ENCODE measurements at places on chromosomes 6 and 20.
A peak's percentile ranks its signal among the peaks of the same experiment; 100 is the strongest.

- peak; percentile 65 for DNase-seq
Measured at GRCh38 chr6:161373905-161374451, 100.1 kb upstream of the AGPAT4 start.

- DNase-seq, result no peak
Measured at GRCh38 chr20:36591281-36591680, 14.3 kb upstream of the RAB5IF start.

GRCh38 chr20:13610184-13610583 lies 28.5 kb downstream of the TASP1 start:
- no peak for DNase-seq

- no peak for DNase-seq
Measured at GRCh38 chr20:14951707-14952418, 614.5 kb upstream of the FLRT3 start.

- no peak for DNase-seq
Measured at GRCh38 chr6:163099621-163100171, 314.8 kb upstream of the QKI start.

DNA sequence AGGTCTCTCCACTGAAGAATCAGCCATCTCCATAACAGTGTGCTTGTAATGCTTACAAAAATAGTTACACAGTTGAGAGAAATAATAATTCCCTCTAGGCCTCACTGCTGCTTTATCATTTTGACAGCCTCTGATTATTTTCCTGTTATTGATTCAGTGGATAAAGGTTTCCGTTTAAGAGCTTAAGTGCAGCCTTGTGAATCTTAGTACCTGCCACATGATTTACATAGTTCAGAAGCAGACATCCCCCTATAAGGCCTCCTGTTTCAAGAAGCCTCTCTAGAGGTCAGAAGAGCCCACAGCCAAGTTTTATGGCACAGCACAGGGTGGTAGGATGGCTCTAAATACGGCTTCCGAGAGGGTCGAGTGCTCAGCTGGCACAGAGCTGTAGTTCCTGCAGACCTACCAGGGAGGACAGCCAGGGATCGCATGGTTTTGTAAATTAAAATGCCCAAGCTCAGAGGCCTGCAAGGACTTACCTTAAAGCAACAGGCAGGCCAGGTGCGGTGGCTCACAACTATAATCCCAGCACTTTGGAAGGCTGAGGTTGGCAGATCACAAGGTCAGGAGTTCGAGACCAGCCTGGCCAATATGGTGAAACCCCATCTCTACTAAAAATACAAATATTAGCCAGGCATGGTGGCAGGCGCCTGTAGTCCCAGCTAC lies 17.6 kb upstream of the PYGB start:
- DNase-seq, result no peak

- no peak for DNase-seq
Measured at GRCh38 chr6:64815718-64816117, 891.3 kb downstream of the EYS start.

- DNase-seq, result no peak
Measured at GRCh38 chr6:32794510-32794909, 22.3 kb downstream of the HLA-DOB start.

DNA sequence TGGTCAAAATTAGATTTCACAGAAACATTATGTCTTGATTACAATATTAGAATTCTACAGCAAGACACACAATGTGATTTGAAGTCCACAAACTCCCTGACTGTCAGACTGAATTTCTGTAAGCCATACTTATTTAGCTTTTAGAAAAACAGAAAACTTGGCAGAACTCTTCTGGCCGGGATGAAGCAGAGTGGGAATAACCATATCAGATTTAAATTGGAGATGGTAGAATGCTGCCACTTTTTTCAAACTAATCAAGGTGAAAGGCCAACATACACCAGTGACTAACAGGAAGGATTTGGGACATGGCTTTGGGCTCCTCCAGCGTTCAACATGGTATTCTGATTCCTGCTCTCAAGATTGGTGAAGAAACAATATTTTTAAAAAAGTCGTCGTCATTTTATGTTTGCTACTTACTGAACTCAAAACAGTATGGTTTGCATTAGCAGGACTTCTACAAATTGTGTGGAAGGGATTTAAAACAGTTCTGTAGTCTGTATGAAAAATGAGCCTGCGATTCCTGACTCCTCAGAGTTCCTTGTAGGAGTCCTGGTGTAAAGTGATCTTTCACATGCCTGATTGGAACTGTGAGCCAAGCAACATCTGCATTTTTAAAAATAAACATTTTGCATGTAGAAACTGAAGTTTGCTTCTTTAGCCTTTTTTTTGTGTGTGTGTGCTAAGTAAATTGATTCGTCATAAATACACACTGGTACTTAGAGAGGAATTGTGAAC lies 297.9 kb upstream of the SOX4 start:
- DNase-seq, result no peak

DNA sequence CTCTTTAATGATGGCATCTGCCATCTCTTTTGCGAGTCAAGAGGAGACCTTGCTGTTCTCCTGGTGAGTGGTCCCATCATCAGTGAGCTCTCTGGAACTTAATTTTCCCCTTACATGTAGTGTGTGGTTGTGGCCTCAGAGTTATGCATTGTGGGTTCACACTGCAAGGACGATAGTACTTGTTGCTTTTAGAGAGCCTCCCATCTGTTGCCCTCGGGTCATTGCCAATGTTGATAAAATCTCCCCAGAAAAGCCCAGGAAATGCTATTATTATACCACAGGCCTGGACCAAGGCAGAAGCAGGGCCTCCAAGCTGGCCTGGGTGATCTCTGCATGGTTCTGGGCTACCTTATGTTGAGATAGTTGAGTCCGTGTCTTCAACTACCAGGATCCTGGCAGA lies 241.6 kb downstream of the BMP7 start:
- DNase-seq, result no peak

DNA sequence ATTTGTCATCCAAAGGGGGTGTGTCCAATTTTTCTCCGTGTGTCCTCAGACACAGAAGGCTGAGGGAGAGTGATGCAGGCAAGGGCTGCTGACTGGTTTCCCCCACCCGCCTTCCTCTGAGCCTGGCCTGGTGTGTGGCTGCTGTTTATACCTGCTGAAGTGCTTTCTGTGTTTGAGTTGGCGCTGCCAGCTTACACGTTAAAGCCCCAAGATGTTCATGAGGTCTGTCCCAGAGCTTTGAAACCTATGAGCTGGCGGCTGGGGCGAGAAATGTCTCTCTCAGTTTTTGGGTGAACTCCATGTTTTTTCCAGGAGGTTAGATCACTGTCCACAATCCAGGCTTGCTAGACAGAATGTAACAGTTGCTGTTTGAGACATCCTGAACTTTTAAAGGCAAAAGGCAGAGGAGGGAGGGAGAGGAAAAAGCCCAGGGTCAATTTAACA lies 69.0 kb upstream of the CCN2 start:
- DNase-seq, result no peak

GRCh38 chr20:36573798-36574365 lies 485 bp downstream of the TGIF2 start:
- DNase-seq, result peak; percentile 45

DNA sequence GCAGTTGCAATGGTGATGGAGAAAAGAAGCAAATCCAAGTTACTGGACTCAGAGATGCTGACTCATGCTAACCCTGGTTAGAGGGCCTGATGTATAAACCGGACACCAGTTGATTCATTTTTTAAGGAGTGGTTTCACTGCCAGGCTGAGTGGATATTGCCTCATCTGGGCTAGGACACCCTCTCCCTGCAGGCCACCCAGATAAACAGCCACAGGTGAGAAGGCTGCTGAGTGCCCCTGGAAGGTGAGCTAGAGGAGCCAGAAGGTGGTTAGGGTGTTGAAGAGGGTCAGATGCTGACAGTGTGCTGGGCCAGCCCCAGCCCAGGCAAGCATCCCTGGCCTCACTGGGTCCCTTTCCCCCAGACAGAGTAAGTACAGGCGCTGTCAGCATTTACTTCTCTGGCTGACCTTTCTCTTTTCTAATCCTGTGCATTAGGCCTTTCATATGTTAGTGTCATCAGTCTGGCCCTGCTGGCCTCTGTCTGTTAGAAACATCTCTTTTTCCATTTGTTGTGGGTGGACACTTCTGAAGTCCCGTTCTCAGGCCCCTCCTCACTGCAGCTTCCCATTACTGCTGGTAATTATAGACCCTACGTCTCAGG lies 13.5 kb downstream of the EPB41L1 start:
- DNase-seq, result no peak

- DNase-seq, result no peak
Measured at GRCh38 chr20:18739751-18740166, 73.8 kb upstream of the SCP2D1 start.

DNA sequence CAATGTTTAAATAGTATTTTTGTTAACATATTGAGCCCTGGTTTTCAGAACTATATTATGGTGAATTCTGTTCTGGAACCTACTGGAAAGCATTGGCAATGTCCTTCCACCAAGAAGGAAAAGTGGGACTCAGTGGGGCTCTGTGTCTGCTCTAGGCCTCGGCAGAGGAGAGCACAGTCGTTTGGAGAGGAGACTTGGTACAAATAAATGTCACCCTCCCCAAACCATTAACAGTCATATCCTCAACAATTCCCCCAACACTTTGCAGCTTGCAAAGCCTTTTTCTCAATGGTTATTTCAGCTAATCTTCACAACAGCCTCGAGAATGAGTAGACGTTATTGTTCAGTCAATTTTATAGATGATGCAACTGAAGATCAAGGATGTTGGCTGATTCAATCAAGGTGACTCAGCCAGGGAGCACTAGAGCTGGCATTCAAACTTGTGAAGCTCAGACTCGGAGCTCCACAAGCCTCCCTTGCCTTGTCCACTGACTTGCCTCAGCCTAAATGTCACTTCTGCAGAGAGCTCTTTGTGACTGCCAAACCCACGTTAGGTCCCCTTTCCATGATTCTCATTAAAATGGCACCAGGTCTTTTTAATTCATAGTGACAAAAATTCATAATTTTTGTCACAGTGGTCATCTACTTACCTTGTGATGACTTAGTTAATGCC lies 60.6 kb downstream of the TOX2 start:
- no peak for DNase-seq

- no peak for DNase-seq
Measured at GRCh38 chr20:57157106-57157691, 109.2 kb downstream of the BMP7 start.

GRCh38 chr6:159012201-159012600 lies 12.2 kb upstream of the RSPH3 start:
- no peak for DNase-seq

- no peak for DNase-seq
Measured at GRCh38 chr6:90220273-90220672, 76.4 kb downstream of the BACH2 start.

DNA sequence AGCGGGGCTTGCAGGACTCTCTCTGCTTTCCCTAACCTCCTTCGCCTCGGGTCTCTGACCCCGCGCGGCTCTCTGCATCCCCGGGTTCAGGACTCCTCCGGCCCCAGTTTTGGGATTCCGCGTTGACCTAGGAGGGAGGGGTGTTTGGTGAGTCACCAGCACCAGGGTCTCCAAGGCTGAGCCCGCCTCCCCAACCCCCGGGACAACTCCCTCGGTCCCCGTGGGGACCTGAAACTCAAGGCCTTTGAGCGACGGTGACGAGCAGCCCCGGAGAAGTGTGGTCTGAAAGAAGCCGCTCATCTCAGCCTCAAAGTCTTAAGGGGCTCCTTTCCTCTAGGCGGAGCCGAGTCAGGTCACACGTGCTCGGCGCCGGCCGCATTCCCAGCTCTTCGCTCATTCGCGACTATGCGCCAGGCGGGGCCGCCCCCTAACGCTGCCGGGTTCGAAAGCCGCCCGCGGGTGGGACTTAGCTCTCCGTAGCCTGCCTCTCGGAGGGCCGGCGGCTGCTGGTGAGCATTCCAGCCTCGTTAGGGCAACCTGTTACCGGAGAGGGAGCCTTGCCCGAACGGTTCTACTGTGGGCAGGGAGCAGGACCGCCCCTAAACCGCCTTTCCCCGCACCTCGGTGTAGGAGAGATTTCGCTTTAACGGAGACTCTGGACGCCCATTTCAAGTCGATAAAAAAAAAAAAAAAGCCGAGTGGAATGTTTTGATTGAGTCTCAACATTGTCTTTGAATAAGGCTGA lies 3.0 kb upstream of the PRDM13 start:
- DNase-seq, result no peak

- no peak for DNase-seq
Measured at GRCh38 chr20:16113736-16114135, 459.5 kb downstream of the KIF16B start.

GRCh38 chr6:170110201-170111140 lies 180.4 kb downstream of the DLL1 start:
- DNase-seq, result no peak

- no peak for DNase-seq
Measured at GRCh38 chr6:141874930-141875602, 257.7 kb upstream of the GJE1 start.

DNA sequence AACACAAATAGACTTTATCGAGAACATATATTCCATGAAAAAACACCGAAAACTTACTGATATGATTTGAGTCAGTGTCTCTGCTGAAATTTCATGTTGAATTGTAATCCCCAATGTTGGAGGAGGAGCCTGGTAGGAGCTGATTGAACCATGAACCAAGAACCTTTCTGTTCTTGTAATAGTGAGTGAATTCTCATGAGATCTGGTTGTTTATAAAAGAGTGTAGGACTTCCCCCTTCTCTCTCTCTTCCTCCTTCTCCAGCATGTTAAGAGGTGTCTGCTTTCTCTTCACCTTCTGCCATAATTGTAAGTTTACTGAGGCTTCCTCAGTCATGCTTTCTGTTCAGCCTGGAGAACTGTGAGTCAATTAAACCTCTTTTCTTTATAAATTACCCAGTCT lies 1289.3 kb upstream of the CITED2 start:
- no peak for DNase-seq

- no peak for DNase-seq
Measured at GRCh38 chr6:132136981-132137380, 185.8 kb upstream of the CCN2 start.

- DNase-seq, result no peak
Measured at GRCh38 chr20:33477386-33478234, 12.3 kb upstream of the CBFA2T2 start.

GRCh38 chr20:46293084-46293483 lies 15.2 kb downstream of the CDH22 start:
- peak; percentile 25 for DNase-seq

DNA sequence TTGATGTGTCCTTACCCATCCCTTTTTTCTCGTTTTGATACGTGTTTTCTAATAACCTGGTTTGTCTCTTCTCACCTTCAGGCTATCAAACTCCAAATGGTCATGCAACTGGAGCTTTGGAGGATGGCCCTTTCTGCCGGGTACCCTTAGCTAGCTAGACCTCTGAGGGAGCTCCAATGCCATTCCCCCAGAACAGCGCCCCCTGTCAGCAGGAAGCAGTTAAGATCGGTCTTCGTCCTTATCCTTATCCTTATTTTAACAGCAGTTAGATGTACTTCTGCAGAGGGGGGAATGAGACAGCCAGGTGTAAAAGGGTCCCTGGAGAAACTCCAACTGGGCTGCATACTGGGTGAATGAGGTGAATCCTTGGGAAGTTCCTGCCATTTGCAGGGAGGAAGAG lies 37.2 kb downstream of the SEL1L2 start:
- DNase-seq, result no peak

DNA sequence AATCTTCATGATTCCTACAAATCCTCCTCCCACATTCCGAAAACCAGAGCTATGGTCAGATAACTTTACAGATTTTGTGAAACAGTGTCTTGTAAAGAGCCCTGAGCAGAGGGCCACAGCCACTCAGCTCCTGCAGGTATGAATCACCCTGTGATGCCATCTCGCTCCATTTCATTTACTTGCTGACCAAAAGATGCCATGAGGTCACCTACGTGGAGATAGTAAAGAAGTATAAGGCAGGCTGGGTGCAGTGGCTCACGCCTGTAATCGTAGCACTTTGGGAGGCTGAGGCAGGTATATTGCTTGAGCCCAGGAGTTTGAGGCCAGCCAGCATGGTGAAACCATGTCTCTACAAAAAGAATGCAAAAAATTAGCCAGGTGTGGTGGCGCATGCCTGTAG lies 30.9 kb downstream of the STK4 start:
- no peak for DNase-seq

Measured in progenitor cell of endocrine pancreas (in vitro differentiated cells).